ENCODE measurements at places on chromosomes 7 and 10.
A peak's percentile ranks its signal among the peaks of the same experiment; 100 is the strongest.

DNA sequence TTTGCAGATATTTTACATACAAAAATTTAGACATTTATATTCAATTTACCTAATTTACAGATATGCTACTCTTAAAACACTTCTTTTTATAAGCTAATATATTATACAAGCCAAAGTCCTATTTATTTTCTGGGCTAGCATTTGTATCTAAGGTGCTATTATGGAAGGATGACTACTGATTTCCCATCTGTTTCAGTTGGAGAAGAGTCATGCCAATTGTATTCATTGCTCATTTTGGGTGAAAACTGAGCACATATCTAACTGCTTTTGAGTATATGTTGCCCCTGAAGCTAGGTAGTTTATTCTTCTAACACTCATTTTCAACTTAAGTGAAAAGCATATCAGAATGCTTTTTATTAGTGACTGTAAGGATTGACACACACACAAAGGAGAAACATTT is 172.9 kb downstream of the CDK14 start:
- DNase-seq = no peak

- DNase-seq = peak; percentile 28
These were observed 432.0 kb downstream of the ATRNL1 start for GRCh38 chr10:115525141-115525540.

GRCh38 chr10:58691528-58691927 is 178.9 kb downstream of the BICC1 start:
- no peak for DNase-seq

- no peak for DNase-seq
These were observed 7.6 kb downstream of the GDF2 start for GRCh38 chr10:47329855-47330254.

GRCh38 chr10:48981310-48981907 is 41.8 kb upstream of the LRRC18 start:
- peak; percentile 1 for DNase-seq

DNA sequence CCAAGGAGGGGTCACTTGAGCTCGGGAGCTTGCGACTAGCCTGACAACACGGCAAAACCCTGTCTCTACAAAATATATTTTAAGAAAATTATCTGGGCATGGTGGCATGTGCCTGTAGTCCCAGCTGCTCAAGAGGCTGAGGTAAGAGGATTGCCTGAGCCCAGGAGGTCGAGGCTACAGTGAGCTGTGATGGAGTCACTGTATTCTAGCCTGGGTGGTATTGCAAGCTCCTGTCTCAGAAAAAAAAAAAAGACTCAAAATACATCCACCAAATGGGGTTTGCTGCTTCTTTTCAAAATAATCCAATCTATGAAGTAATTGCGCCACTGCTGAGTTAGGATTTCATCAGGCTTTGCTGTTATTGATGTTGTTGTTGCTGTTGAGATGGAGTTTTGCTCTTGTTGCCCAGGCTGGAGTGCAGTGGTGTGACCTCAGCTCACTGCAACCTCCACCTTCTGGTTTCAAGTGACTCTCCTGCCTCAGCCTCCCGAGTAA is 11.1 kb upstream of the VIM start:
- DNase-seq = no peak

DNA sequence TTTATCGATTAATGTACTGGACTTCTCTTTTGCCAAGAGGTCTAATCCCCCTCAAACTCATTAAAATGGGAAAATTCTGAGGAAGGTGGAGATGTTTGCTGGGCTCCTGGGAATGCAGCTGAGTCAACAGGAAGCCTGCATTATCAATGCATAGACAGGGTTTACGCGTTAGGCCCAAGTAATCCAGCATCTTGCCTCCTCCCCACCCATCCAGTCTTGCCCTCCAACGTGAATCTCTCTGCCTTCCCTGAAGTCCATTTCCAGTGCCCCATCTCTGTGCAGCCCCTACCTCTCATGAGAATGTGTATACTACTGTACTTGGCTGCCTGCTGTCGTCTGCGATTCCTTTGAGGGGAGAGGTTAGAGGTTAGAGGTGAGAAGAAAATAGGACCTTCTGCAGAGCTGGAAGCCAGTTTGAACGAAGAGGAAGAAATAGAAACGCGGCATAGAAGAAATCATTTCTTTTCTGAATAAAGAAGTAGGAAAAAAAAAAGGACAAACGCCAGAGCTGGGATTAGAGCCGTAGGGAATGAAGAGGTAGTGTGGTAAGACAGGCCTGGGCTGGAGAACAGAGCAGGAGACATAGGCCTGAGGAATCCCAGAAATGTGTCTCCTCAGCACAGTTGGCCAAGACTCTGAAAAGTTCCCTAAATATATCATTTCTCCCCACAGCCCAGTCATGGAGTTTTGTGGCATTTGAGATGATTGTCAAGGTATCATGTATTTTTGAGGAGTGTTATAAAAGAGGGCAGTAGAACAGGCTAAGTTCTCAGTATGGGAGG is 75.6 kb downstream of the MYOF start:
- DNase-seq = no peak

GRCh38 chr10:130127364-130128061 is 8.7 kb upstream of the GLRX3 start:
- DNase-seq = peak; percentile 8

DNA sequence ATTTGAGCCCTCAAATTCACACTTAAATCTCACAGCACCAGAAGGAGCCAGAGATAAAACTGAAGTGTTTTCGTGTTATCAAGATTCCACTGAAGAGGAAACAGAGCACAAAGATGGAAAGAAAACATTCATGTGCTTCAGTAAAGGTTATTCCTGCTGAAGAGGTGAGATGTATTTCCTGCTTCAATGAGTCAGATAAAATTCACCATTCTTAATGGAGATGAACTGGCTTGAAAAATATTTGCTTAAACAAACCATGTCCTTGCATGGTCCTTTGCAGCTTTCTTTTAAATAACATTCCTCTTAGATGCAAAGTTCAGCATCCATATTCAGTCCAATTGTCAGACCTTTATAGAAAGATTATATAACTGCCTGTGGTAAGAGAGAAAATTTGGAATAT is 294.2 kb downstream of the IPMK start:
- DNase-seq = no peak

GRCh38 chr10:131580076-131580652 is 268.6 kb upstream of the TCERG1L start:
- no peak for DNase-seq

DNA sequence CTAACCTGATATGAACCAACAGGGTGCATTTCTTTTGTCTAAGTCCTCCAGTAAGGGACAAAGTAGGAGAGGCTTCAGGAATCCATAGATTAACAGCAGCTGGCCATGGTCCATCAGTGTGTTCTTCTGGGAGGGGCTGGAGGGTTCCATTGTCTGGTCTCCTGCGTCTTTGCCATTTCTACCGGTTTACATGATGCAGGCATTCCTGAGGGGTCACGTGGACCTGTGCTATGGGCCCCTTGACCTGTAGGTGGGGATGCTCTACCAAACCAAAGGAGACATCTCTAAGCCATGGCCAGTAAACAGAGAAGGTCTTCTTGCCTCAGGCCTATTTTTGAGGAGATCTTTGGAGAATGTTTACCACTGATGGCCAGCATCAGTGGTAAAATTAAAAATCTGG is 28.7 kb upstream of the HABP2 start:
- no peak for DNase-seq

All from DMS 273 treated with DMSO at 0.1 percent for 48 hours (cell line).